Bronchus fibroblast of lung (primary cell): ENCODE measurements at places on chromosomes 6 and 20. TPM values are rescaled to one million over a fixed set of nuclear protein-coding genes. Genes with fewer than 3 reads are reported as not detected.

The SIRPD gene
- total RNA-seq, result not detected in 2 replicates

The MCM8 gene
- total RNA-seq, result 12.1 and 12.8 TPM in 2 replicates

The PI16 gene
- not detected in 2 replicates for total RNA-seq

The TRIM40 gene
- not detected in 2 replicates for total RNA-seq

The FABP7 gene
- not detected in 2 replicates for total RNA-seq
